SHP77 treated with DMSO at 0.1 percent for 48 hours (cell line): ENCODE measurements at places on chromosomes 12 and 14.

DNA sequence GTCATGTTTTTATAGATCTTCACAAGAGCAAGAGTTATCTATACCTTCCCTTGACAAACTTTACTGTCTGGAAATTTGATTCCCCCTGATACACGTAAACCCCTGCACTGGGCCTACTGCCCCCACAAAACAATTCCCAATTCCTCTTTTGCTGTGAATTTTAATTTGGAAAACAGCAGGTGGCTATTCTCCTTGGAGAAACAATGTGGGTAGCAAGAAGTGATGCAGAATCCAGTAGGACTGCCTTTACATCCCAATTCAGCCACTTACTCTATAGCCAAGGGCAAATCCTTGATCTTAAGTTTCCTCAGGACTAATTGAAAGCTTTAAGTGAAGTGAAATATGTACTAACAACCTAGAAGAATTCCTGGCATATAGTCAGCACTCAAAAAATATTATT lies 129.3 kb downstream of the ACSS3 start:
- no peak for DNase-seq

DNA sequence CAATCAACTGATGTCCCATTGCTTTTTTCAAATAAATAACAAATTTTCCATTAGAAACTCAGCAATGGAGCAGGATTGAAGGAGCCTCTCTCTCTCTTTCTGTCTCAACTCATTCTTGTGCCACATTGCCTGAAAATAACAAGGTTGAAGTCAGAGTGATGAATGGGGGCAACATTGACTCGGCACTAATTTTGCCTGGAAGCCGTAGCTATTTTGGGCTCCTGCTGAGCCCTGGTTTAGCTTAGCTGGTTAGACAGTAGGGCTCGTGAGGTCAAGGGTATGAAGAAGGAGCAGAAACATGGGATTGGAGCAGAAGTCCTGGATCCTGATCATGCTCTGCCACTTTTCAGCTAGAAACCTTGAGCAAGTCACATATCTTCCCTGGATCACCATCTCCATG lies 38.9 kb downstream of the WSCD2 start:
- DNase-seq: no peak

DNA sequence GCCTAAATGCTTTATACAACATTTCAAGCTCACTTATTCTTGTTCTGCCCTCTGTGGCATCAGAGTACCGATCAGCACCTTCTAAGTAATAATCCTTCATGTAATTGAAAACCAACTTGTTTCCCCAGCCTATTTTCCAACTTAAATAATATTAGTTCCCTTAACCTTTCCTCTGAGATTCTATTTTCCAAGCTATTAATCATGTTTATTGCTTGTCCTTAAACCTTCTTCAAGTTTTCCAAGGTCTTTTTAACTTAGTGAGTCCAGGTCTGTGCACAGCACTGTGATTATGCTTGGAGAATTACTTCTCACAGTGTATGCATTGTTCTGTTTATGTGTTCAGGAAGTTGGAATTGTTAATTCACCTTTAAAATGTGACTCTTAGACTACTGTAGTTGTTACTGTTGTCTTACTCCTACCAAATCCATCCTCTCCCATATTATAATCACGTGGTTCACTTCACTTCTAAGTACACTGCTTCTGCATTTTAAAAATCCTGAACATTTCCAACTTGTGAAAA lies 1039.3 kb upstream of the FOXG1 start:
- DNase-seq: peak; percentile 16

- DNase-seq: no peak
These were observed 1316.3 kb downstream of the TMEM121 start for GRCh38 chr14:106842687-106843086.

GRCh38 chr14:26180221-26180620 lies 417.6 kb downstream of the NOVA1 start:
- DNase-seq: no peak

- no peak for DNase-seq
These were observed 6.0 kb downstream of the ACVRL1 start for GRCh38 chr12:51913071-51914033.

- no peak for DNase-seq
These were observed 18.6 kb downstream of the TPCN1 start for GRCh38 chr12:113239811-113240331.

- no peak for DNase-seq
These were observed 4.6 kb downstream of the PKP2 start for GRCh38 chr12:32891956-32892355.

GRCh38 chr14:53055003-53055402 lies 98.1 kb downstream of the DDHD1 start:
- DNase-seq: peak; percentile 7

- DNase-seq: no peak
These were observed 60.1 kb downstream of the ADCK1 start for GRCh38 chr14:77859934-77860570.

DNA sequence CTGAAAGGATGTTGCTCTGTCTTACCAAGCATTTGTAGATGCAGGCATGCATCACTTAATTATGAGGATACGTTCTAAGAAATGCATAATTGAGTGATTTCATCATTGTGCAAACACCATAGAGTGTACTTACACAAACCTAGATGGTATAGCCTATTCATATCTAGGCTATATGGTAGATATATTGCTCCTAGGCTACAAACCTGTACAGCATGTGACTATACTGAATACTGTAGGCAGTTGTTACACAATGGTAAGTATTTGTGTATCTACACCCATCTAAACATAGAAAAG lies 75.9 kb downstream of the IFT81 start:
- no peak for DNase-seq

- no peak for DNase-seq
These were observed 755.8 kb upstream of the FBXO33 start for GRCh38 chr14:40188006-40188405.

DNA sequence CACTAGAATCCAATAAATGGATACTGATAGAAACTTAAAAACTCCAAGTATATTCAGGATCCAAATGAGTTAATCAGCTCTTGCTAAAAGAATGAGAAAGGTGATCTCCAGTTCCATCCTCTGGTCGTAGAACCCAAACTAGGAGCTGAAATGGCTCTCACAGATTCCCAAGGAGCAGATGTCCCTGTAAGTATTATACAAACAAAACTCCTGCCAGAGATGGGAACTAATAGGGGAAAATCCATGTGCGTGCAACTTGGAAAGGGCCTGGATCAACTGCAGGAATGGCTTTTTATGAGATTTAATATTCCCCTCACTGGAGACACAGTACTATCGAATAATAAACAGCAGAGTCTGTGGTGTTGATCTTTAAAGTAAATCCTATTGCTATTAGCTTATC lies 309.2 kb upstream of the TBX3 start:
- DNase-seq: no peak

- DNase-seq: no peak
These were observed 37.2 kb downstream of the RDH12 start for GRCh38 chr14:67738740-67739504.

- DNase-seq: no peak
These were observed 21.2 kb upstream of the CDCA4 start for GRCh38 chr14:105041841-105042765.

- no peak for DNase-seq
These were observed 141.2 kb upstream of the C14orf180 start for GRCh38 chr14:104438166-104438887.

DNA sequence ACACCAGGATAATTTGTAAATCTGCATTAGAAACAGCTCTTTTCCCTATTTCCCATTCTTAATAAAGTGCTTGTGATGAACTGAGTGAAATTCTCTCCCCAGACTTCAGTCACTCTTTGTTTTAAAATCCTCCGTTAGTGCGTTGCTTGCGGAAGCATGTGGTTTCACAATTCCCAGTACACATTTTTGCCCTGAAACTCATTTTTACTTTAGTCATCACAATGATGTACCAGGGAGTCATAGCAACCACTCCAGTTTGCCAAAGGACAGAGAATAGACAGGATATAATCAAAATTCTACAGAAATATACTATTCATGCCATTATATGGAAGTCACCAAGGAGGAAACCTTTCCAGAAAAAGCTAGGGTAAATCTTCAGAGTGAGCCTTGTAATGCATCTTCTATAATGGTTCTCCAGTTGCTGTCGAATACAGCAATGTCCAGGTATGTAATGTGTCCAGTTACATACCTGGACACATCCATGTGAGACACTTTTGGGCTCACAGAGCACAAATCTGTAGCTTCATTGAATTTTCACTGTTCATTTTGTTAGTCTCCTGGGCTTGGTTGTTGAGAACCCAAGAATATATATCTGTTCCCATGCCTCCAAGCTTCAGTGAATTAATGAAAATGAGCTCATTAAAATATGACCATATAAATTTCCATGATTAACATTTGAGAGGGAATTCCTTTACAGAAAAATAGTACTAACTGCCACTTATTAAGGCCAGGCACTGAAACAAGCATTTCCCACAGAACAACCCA lies 57.8 kb downstream of the GPR135 start:
- no peak for DNase-seq

- DNase-seq: no peak
These were observed 87.8 kb upstream of the PDE3A start for GRCh38 chr12:20280515-20280914.

DNA sequence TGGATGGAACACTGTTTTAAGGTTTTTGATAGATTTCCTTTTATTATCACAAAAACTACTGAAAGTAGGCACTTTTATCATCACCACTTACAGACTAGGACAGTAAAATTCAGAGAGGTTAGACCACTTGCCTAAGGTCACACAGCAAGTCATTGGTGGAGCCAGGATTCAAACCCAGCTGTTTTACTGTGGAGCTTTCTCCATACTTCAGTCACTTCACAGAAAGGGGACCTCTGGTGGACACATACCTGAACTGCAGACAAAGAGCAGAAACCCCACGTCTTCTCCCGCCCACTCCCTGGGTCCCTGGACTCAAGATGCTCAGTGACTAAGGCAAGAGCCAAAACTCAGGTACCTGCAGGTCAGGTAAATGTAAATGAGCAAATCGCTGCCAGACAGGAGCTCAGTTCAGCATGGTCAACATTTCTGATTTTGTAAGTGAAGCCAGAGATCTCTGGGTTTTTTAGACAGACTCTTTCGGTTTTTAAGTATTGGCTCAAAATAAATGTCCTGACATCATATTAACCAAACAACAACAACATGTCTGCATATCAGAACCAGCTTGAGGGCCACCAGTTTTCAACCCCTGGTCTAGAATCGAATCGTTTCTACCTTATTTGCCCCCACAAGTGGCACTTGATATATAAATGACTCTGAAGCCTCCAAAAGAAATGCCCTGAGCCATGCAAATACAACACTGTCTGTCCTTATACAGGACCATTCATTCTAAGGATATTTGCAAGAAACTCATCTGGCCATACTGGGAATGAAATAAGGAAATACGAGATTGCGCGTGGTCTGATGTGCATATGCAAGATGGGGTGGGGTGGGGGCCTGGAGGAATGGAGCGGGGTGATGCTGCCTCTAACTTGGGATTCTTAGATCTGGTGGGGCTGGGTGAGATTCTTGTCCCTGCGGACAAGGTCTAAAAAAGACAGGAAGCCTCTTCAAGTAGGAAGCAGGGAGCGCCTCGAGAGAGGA lies 110.9 kb downstream of the KSR2 start:
- DNase-seq: no peak

DNA sequence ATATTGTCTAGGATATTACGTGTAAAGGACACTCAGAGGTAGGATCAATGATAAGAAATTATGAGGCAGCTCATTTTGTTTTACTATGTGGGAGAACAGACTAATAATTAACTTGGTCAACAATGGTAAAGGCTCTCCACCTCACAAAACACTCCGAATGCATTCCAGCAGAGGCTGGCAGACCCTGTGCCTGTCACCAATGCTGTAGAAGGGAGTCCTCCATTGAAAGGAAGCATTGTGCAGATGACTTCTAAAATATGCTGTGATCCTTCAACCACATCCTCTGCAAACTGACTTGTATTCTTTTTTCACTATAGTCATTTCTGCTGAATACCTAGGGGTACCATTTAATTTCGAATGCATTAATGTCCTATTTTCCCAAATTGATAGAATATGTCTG lies 119.6 kb upstream of the EEA1 start:
- no peak for DNase-seq

DNA sequence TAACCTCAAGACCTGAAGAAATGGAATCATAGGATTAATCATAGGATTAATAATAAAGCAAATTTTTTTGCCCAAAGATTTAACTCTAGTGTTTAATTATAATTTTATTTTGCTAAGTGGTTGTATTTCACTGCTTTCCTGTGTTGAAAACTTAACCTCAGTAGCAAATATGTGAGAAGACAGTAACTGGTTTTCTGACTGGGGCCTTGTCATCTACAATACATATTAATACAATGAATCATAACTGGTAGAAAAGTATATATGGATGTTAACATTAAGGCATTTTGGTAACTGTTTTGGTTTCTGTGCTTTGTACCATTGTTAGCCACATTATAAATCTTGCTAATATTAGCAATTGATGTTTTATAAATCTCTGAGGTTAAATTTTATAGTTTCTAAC lies 92.2 kb downstream of the ACSS3 start:
- DNase-seq: no peak
